ENCODE measurements at places on chromosomes 3 and 15. TPM values are rescaled to one million over a fixed set of nuclear protein-coding genes. Genes with fewer than 3 reads are reported as not detected.

The SLC12A1 gene
- total RNA-seq, result not detected

The FOXL2 gene
- not detected for total RNA-seq

The CGNL1 gene
- 12.0 TPM for total RNA-seq

The DPPA2 gene
- total RNA-seq, result not detected

The CA12 gene
- total RNA-seq, result 64.3 TPM

The CCR5 gene
- not detected for total RNA-seq

The LRRC15 gene
- total RNA-seq, result 0.90 TPM

The CATSPER2 gene
- under 0.01 TPM for total RNA-seq
